ENCODE measurements at places on chromosomes 11 and 22.

- no peak for DNase-seq
These were observed 21.3 kb upstream of the NCF4 start for GRCh38 chr22:36839356-36840073.

DNA sequence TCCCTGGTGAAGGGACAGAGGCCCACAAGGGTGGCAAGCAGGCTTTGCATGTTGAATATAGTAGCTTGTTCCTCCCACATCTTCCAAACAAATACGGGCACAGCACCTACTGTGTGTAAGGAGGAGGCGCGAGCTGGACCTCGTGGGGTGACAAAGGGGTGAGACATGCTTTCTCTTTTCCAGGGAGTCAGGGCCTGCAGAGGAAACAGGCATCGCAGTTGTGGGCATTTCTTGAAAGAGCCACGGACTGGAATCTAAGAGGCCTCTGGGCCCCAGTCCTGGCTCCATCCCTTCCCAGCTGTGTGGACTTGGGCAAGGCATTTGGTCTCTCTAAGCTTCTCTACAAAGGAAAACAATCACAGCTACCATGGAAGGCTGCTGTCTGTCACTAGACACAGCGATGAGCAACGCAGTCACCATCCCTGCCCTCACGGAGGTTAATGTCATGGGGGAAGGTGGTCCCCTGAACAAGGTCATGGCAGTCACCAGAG is 13.0 kb upstream of the CDC42EP1 start:
- DNase-seq: no peak

GRCh38 chr11:76369406-76369805 is 11.5 kb downstream of the THAP12 start:
- DNase-seq: no peak

- DNase-seq: no peak
These were observed 12.6 kb upstream of the APLNR start for GRCh38 chr11:57249384-57250319.

GRCh38 chr11:87879118-87879517 is 296.1 kb downstream of the RAB38 start:
- DNase-seq: no peak

DNA sequence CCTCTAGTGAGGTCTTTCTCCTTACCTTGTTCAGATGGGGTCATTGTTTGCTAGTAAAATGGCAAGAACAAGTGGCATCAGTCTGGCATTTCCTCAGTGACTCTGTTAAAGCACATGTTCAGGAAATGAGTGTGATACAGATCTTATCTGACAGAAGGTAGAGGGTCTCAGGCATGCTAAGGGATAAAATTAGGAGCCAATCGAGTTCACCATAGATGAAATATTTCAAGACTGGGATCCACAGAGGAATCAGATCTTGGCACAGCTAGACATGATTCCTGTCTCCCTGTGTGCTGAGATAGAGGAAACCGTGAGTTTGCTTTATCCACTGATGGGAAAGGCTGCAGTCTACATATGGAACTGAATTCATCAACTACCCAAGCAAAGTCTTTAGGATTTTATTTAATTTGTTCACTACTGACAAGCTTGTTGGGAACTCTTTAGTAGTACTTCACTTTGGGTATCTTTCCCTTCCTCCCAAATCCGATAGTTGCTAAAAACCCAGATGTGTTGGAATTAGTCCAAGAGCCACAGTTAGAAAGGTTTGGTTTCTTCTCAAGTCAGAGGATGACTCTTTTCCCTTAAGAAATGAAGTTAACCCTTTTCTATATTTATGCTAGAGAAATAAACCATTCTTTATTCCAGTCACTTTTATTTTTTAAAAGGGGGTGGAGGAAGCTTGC is 18.4 kb downstream of the FAM118B start:
- DNase-seq: no peak

All from activated T-helper 1 cell treated with anti-CD3 and anti-CD28 coated beads, Interleukin-2, amount 50 U/mL, for 16 hours (primary cell).